ENCODE measurements at places on chromosomes 1 and 21.

DNA sequence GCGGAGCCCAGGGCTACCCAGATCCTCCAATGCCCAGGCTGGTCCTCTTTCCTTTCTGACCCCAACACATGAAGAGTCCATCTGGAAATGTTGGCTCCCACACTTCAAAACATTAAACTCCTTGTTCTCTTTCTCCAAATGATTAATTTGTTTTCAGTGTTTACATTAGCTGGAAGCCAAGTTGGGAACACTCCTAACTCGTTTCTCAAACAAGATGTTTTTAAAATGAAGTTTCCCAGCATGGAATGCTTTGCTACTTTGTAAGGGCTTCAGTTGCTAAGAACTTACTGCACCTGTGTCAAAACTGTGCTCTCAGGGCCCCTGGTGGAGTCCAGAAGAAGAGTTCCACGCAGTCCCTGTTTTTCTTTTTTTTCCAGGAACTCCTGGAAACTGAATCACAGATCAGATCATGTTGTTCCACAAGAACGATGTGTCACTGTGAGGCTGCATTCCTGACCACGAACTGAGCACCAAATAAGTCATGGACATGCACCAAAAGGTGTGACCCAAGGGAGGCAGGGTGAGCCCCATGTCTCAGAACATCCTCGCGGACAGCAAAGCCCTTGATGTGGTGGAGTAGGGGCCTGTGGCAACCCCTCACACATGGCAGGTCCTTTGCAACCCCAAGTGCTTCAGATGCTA, 257.3 kb downstream of the KCNJ6 start:
- DNase-seq: no peak

- DNase-seq: no peak
Measured at GRCh38 chr21:42344631-42345030, 6.2 kb downstream of the TFF2 start.

- DNase-seq: no peak
Measured at GRCh38 chr1:193184776-193185175, 1.6 kb downstream of the B3GALT2 start.

- DNase-seq: no peak
Measured at GRCh38 chr21:33940164-33940880, 24.7 kb upstream of the ATP5PO start.

DNA sequence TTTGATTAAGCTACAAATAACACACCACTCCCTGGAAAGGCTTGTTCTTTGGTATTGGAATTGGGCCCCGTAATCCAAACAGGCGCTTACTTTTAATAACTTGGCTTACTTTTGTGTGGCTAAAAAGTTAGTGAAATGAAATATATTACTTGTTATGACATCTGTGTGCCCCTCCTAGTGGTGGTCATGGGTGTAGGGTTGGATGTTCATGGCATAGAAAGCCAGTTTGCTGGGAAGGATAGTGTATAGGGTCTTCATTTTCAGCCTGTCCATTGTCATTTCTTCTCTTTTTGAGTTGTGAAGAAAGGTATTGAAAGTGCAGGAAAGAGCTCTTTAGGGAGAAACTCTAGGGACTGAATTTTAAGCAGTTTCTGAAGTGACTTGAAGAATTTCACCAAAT, 5.9 kb downstream of the CDC14A start:
- DNase-seq: peak; percentile 43

- no peak for DNase-seq
Measured at GRCh38 chr1:52669696-52670095, 28.5 kb downstream of the COA7 start.

- no peak for DNase-seq
Measured at GRCh38 chr1:36941316-36941978, 92.9 kb downstream of the GRIK3 start.

- no peak for DNase-seq
Measured at GRCh38 chr1:216183007-216183406, 240.2 kb downstream of the USH2A start.

GRCh38 chr21:31948676-31949075, 75.9 kb downstream of the HUNK start:
- no peak for DNase-seq

GRCh38 chr1:157004806-157005205, 40.7 kb downstream of the ARHGEF11 start:
- DNase-seq: no peak

DNA sequence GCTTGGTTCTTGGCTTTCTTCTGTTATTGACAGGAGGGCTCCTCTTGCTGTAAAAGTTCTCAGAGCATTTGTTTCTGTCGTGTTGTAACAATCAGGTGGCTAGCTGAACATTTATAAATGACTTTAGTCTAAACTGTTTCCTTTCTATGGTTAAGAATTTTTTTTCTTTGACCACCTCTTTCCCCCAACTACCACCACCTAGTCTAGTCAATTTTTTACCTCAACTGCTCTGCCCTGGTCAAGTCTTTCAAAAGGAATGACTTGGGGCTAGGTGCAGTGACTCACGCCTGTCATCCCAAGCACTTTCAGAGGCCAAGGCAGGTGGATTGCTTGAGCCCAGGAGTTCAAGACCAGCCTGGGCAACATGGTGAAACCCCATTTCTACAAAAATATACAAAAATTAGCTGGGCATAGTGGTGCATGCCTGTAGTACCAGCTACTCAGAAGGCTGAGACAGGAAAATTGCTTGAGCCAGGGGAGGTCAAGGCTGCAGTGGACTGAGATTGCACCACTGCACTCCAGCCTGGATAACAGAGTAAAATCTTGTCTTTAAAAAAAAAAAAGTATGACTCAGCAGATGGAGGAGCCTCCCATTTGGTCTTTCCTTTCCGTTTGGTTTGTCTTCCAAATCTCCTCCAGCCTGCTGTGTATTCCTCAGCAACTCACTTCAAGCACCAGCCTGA, 40.7 kb downstream of the MAP3K21 start:
- no peak for DNase-seq

DNA sequence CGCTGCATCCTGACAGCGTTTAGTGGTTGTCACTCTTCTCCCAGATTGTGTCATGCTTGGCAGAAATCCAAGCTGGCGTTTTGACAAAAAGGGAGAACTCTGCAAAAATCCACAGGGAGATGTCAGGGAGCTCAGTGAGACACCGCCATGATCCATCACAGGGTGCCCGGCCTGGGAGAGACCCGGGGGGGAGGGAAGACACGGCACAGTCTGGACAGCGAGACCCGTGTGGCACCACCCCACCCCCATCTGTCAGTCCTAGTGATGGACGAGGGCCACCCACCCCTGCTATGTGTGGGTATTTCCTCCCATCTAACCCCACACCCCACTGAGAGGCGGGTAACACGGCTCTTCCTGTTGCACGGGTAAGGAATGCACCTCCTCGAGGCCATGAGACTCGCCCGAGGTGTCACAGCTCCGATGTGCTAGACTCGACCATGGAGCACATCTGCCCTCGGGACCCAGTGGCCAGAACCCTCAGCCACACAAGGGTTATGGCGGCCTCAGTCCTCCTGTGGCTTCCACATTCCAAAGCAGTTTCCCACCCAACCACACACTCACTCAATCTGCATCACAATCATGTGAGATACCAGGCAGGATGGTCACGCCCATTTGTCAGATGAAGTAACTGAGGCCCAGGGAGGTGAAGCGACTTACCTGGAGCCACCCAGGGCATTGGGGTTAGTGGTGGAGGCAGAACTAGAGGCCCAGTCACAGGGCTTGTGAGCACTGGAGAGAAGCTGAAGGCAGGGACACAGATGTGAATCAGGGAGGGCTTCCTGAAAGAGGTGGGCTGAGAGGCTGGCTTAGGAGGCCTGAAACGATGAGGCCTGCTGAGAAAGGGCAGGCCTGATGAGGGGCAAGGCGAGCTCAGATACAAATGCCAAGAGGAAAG, 688.5 kb downstream of the MATN1 start:
- DNase-seq: no peak

GRCh38 chr1:162916407-162916806, 55.4 kb upstream of the CCDC190 start:
- DNase-seq: no peak

DNA sequence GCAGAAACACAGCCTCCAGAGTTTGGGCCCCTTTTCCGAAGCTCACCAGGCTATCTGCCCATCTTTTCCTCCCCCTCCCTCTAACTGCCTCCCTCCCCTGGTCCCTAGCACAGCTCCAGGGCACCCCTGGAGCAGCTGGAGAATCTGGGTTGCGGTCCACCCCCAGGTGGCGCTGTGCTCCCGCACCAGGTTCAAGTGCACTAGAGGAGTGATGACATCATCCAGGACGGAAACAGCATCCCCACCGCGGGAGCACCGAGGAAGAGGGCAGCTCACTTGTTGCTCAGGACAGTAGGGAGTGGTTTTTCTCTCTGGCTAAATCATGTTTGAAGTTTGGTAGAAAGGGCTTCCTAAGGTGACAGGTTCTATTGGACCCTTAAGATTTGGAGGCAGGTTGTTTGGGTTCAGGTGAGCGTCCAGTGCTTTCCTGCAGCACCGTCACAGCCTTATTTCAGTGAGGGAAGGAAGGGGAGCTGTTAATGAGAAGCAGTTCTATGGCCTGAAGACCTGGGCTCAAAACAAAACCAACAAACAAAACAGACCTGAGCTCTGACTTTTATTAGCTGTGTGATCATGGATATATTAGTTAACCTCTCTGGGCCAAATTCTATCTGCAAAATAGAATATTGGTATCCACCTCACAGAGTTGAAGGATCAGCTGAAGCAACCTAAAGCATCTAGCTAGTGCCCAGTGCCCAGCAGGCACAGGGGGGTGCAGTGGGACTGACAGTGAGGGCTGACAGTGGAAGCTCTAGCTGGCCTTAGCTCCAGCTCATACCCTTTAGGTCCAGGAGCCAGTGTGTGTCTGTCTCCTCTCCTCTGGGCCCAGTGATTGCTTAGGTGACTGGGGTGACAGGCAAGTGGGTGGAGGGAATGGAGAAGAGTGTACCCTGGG, 7.5 kb downstream of the SHISA4 start:
- DNase-seq: peak; percentile 81
